Left hindlimb (tissue), 1 donor: ENCODE measurements at places on chromosomes 6 and 20.

- DNase-seq: no peak
Observed at GRCh38 chr6:169996378-169997051, 245.1 kb downstream of the ERMARD start.

- DNase-seq: no peak
Observed at GRCh38 chr6:89082486-89082891, 1.9 kb downstream of the PNRC1 start.

- no peak for DNase-seq
Observed at GRCh38 chr20:58790454-58790853, 60.2 kb downstream of the GNAS-AS1 start.

DNA sequence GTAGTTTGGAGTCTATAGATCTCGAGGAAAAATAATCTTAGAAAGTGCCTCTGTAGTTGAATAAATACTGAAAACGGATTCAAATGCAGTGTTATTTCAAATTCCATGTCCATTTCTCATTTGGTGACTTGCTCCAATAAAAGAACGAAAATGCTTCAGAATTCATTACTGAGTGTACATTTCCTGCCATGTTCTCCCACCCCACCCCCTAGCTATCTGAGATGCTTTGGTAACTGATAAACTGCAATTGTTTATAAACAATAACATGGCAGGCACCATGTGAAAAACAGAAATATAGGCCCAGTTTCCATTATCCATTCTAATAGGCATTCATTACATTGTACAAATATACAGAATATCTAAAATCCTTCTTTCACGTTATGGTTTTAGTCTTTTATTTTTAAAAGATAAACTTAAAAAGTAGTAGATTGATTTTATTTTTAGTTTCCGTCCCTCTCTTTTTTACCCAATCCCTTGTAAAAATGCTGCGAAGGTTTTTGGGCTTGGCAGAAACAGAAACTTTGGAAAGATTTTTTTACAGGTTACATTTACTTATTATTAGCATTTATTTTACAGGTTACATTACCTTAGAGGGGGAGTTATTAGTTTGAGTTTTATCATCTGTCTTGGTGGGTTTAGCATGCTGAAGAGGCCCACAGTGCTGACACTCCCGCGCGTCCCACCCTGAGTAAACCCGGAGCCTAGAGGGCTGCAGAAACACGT is 1.5 kb downstream of the FAM162B start:
- DNase-seq: no peak

DNA sequence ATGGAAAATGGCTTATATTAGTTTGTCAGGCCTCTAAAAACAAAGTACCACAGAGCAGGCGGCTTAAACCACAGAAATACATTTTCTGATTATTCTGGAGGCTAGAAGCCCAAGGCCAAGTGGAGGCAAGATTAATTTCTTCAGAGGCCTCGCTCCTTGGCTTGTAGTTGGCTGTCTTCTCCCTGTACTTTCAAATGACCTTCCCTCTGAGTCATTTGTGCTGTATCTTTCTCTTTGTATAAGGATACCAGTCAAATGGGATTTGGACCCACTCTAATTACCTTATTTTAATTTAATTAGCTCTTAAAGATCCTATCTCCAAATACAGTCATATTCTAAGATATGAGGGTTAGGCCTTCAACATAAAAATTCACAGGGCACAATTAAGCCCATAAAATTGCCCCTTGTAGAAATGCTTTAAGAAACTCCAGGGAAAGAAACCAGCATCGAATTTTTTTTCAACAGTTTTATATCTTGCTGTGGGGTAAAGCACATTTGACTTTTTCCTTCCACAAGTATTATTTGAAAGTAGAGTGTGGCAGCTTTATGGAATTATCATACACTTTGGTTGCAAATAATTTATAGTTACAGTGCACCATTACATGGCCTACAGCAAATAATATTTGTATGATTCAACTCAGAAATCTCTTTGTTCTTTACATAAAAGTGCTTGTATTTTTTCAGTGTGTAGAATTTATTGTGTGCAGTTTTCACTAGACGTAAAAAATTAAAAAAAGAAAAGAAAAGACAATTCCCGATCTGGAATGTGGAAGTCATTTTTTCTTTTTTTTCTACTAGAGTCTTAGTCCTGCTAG is 706.1 kb downstream of the KIF16B start:
- DNase-seq: no peak

DNA sequence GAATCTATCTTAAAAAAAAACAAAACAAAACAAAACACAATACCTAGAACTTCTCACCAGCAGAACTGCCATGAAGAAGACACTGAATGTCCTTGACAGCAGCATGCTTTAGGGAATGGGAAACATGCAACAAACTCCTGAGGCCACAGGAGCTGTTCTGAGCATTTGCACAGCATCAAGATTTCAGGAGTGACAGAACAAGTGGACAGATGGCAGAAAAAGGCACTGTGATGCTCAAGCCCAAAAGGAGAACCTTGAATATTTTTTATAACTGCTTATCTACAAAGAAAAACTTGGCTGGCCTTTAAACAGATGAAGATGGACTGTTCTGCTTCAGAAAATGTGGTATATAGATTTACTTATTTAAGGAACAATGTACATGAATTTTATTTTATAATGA is 158.9 kb downstream of the RALGAPA2 start:
- no peak for DNase-seq

DNA sequence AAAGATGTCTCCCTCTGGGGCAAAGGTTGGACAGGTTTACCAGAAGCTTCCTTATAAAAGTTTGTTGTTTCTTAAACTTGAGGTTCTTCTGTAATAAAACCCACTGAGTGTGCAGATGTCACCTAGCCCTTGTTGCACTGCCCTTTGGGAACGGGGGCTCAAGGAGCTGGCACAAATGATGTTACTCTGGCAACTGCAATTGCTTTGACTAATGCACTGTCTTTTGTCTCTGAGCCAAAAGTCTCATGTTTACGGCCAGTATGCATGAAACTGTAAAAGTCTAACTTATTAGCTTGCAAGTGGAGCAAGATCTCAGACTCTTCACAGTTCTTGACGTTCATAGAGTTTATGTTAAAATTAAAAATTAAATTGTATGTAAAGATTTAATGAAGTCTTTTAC is 655.7 kb downstream of the EPHA7 start:
- no peak for DNase-seq

DNA sequence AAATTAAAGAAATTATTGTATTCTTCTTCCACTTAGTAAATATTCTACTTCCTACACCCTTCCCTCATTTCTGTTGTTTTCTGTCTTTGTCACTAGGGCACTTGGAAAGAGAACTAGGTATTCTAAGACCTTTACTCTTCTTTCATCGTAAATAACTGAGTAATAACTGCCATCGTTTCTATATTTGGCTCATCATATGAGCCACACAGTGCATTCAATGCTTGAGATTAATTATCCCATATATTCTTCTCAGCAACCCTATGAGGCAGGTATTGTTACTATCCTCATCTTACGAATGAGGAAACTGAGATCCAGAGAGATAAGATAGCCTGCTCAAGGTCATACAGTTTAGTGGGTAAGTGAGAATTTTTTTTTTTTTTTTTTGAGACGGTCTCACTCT is 38.9 kb downstream of the LRP11 start:
- no peak for DNase-seq
